Gastroesophageal sphincter (tissue), 4 donors: ENCODE measurements at places on chromosomes 1 and 21.

DNA sequence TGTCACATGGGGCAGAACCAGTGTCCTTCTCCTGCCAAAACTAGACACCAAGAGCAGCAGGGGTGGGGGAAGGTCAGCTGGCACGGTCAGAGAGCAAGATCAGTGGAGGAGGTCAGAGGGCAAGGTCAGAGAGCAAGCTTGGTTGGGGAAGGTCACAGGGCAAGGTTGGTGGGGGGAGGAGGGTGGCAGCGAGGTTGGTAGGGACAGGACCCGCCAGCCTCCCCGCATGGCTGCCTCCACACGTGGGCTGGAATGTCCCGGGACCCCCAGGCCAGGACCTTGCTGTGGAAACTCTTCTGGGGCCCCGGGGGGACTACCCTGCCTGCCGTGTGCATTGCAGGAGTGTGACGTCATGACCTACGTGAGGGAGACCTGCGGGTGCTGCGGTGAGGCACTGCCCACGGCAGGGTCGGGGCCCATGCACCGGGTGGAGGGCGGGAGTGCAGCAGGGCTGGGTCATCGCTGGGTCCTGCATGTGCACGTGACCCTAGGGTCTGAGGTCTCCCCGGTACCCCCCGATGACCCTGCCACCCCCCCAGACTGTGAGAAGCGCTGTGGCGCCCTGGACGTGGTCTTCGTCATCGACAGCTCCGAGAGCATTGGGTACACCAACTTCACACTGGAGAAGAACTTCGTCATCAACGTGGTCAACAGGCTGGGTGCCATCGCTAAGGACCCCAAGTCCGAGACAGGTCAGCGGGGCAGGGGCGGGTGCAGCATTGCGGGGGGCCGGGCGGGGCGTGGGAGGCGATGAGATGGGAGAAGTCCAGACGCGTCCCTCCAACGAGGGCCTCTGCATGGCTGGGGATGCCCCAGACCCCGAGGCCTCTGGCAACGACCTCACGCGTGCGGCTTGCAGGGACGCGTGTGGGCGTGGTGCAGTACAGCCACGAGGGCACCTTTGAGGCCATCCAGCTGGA lies 27.3 kb downstream of the COL6A2 start:
- H3K36me3 ChIP-seq, result no peaks in the 10 kb centered on the region
- no peaks in the 10 kb centered on the region for H3K4me1 ChIP-seq
- no peak for ATAC-seq
- no peaks in the 10 kb centered on the region for H3K27me3 ChIP-seq

- ATAC-seq, result no peak
- peaks cover 27% of the 10 kb centered on the region for H3K4me1 ChIP-seq
- no peak overlapping the region for H3K4me3 ChIP-seq
- peaks cover 68% of the 10 kb centered on the region for H3K36me3 ChIP-seq
Observed at GRCh38 chr1:33015216-33015615, 21.5 kb downstream of the AK2 start.

GRCh38 chr1:44406737-44407429 lies 1.8 kb downstream of the RNF220 start:
- peaks cover 23% of the 10 kb centered on the region for H3K4me1 ChIP-seq
- H3K4me3 ChIP-seq, result no peak overlapping the region
- H3K27ac ChIP-seq, result no peak overlapping the region
- peaks cover 100% of the 10 kb centered on the region for H3K27me3 ChIP-seq
- H3K36me3 ChIP-seq, result no peaks in the 10 kb centered on the region

DNA sequence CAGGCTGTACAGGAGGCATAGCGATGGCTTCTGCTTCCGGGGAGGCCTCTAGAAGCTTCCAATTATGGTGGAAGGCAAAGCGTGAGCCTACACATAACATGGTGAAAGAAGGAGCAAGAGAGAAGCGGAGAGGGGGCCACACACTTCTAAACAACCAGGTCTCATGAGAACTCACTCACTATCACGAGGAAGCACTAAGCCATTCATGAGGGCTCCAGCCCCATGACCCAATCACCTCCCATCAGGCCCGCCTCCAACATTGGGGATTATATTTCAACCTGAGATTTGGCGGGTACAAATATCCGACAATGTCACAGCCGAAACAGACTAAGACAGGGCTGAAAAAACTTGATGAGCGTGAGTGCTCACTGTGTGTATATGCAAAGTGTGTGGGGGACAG lies 89.3 kb upstream of the CNIH3 start:
- no peaks in the 10 kb centered on the region for H3K36me3 ChIP-seq
- H3K4me3 ChIP-seq, result no peak overlapping the region
- H3K27me3 ChIP-seq, result no peaks in the 10 kb centered on the region
- no peak overlapping the region for H3K27ac ChIP-seq

DNA sequence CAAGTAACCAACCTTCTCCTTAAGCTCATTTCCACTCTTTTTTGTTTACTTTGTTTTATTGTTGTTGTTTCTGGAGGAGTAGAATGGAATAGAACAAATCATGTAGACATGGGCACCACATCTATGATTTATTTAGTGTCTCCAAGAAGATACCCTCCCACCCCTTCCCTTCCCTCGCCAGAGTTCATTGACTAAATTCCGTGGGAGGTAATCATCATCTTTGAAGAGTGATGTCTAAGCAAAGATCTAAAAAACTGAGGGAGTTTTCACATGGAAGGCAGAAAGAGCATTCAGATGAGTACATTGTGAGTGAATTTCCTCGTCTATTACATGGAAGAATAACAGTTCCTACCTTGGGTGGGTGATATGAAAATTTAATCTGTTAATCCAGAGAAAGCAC lies 136.2 kb downstream of the SEC16B start:
- H3K27me3 ChIP-seq, result no peaks in the 10 kb centered on the region
- H3K4me3 ChIP-seq, result no peak overlapping the region
- H3K27ac ChIP-seq, result no peak overlapping the region
- ATAC-seq, result no peak
- H3K36me3 ChIP-seq, result no peaks in the 10 kb centered on the region
